Inflammatory macrophage treated with lipopolysaccharide for 1 hour (primary cell): ENCODE measurements at places on chromosomes 13 and 19.

GRCh38 chr19:17467471-17468301, 2.6 kb upstream of the SLC27A1 start:
- DNase-seq = no peak

- no peak for DNase-seq
These were observed 248.3 kb upstream of the SLITRK1 start for GRCh38 chr13:84130495-84131114.

DNA sequence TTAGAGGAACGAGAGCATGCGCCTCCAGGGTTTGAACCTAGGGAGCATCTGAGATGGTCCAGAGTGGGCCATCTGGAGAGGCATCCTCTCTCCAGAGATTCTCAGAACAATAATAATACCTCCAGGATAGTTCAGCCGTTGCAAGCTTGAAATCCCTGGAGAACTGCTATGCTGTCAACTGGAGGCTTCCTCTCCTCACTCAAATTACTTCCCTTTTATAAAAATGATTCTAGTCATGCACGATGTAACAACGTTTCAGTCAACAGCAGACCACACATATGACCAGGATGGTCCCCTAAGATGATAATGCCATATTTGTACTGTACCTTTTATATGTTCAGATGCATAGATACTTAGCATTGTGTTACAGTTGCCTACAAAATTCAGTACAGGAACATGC, 108.7 kb downstream of the SHISA2 start:
- DNase-seq = peak; percentile 30

DNA sequence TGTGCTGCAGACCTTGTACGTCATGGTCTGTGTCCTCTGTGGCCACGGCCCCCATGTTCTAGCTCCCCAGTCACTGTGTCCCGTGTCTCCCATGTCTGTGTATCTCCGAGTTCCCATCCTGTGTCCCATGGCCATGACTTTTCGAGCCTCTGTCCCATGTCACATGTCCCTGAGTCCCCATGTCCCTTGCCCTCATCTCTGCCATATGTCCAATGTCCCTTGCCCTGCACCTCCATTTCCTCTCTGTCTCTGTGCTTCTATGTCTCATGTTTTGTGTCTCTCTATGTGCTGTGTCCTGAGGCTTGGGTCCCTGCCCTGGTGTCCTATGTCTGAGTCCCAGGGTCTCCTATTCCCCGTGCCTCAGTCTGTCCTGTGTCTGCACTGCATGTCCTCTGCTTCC, 2.0 kb downstream of the ATP4A start:
- no peak for DNase-seq

GRCh38 chr19:52231154-52231910, 38.1 kb upstream of the ZNF766 start:
- DNase-seq = peak; percentile 19

DNA sequence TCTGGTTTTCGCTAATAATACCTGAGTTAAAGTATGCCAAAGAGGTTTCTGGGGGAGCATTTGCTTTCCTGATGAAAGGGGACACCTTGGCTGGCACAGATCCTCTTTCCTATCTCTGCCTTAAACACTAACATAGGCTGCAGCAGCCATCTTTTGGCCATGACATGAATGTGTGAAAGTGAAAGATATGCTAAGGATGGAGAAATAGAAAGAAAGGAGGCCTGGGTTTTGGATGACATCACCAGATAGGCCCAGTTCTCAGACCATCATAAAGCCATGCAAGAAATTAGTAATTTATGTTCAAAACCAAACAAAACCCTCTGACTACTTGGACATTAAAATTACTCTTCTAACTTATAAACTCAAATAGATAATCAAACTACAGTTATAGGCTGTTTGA, 279.7 kb downstream of the COG6 start:
- DNase-seq = no peak

DNA sequence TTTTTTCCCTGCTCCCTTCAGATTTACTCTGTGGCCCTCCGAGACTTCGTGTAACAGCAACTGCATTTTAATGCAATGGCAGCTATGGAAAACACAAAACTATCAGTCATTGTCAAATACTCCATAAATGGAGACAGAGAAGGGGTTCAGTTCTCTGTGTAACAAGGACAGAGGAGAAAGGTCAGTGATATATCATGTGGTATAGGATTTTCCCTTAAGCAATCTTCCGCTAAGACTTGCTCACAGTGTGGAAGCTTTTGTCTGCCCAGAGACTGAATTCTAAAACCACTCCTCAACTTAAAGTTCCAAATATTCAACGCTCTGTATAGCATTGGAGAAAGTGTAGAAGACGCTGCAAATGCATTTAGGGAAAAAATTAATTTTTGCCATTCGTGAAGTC, 111.3 kb upstream of the EDNRB start:
- no peak for DNase-seq

DNA sequence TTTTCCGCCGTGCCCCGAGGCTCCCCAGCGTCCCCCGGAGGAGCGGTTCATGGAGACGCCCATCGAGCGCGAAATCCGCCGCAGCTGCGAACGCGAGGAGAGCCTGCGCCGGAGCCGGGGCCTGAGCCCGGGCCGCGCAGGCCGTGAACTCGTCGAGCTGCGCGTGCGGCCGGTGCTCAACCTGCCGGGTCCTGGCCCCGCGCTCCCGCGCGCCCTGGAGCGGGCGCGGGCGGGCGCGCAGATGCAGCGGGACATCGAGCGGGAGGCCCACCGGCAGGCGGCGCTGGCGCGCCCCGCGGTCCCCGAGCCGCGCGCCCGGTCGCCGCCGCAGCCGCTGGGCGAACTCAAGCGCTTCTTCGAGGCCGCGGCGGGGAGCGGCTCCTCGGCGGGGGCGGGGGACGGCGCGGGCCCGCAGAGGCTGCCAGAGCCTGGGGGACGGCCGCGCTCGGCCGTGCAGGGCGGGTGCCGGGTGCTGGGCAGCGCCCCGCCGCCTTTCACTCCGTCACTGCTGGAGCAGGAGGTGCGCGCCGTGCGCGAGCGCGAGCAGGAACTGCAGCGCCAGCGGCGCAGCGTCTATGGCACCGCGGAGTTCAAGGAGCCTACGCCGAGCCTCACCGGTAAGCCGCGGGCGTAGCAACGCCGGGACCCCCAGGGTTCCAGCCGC, 807 bp downstream of the MISP3 start:
- peak; percentile 75 for DNase-seq

GRCh38 chr19:1826557-1827521, 14.8 kb upstream of the ATP8B3 start:
- no peak for DNase-seq

DNA sequence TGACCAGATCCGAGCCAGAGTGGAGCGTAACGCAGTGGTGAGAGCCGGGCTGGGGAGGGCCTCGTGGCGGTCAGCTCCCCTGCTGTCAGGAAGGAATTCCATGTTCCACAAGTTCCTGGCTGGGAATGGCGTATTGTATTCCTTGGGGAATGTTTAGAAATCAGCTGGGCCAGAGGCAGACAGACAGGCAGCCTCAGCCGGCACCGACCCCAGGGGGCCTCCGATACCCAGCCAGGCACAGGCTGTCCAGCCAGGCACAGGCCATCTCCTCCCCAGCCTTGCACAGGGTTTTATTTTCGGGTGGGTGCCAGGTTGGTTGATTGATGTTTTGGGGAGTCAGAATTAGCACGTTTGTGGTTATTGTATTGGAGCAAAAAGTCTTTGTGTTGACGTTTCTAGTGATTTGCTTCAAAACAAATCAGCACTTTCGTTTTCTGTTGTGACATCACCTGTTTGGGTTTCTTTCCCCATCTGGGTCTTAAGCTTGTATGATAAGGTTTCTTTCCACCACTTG, 126.6 kb upstream of the MCF2L start:
- no peak for DNase-seq

- DNase-seq = peak; percentile 79
These were observed 2.5 kb downstream of the ATP5F1D start for GRCh38 chr19:1243768-1244692.

GRCh38 chr13:80036845-80037504, 304.0 kb downstream of the SPRY2 start:
- DNase-seq = peak; percentile 85

- DNase-seq = peak; percentile 1
These were observed 1573.3 kb downstream of the PCDH9 start for GRCh38 chr13:65656740-65657329.

GRCh38 chr19:44282846-44283245, 22.0 kb downstream of the ZNF235 start:
- DNase-seq = no peak

DNA sequence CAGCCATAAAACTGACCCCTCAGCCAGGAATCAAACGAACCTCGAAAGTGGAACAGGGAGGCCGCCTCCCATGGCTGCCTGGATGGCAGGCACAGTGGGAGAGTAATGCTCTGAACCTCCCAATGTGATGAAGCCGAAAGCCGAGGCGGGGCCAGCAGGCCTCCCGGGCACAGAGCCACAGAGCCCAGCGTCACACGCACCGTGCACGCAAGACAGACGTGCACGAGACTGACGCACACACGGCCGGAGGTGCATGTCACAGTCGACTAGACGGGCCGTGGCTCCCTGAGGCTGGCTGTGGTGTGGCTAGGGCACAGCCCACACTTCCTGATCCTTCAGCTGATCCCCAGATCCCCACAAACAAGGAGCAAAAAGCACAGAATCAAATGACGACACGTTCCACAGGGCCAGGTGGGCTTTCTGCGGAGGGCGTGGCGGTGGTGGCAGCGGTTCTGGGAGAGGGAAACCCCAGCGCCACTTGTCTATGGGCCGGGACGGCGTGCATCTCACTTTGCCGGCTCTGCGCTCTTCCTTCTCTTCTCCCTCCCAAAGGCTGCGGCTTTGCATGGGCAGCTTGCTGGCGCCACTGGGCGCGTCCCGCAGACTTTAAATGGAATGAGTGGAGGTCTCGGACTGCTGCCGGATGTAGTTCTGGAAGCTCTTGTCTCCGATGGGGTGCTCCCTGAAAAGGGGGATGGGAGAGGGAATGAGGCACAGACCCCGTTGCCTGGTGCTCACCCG, 5.0 kb upstream of the C13orf46 start:
- DNase-seq = no peak

- no peak for DNase-seq
These were observed 26.1 kb upstream of the EEF1AKMT1 start for GRCh38 chr13:20799726-20800416.

GRCh38 chr19:39802958-39803357, 24.3 kb downstream of the LEUTX start:
- no peak for DNase-seq

GRCh38 chr19:29810504-29810871, 1.3 kb upstream of the CCNE1 start:
- DNase-seq = no peak

GRCh38 chr13:71516521-71516920, 350.5 kb downstream of the DACH1 start:
- DNase-seq = no peak

DNA sequence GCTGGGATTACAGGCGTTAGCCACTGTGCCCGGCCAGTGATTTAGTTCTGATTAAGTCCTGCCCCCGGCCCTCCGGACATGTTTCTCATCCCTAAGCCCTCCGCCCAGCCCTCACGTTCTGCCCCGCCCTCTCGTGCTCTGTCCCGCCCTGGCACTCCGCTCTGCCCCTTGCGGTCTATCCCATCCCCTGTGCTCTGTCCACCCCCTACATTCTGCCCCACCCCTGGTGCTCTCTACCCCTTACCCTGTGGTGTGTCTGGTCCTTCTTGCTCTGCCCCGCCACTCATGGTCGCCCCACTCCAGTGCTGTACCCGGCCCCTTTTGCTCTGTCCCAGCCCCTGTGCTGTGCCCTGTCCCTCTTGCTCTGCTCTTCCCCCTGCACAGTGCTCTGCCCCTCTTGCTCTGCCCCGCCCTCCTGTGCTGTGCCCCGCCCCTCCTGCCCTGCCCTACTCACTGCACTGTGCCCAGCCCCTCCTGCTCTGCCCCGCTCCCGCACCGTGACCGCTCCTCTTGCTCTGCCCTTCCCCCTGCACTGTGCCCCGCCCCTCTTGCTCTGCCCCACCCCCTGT, 3.0 kb downstream of the GTPBP3 start:
- no peak for DNase-seq

GRCh38 chr13:43981091-43981490, 101.4 kb downstream of the LACC1 start:
- no peak for DNase-seq

DNA sequence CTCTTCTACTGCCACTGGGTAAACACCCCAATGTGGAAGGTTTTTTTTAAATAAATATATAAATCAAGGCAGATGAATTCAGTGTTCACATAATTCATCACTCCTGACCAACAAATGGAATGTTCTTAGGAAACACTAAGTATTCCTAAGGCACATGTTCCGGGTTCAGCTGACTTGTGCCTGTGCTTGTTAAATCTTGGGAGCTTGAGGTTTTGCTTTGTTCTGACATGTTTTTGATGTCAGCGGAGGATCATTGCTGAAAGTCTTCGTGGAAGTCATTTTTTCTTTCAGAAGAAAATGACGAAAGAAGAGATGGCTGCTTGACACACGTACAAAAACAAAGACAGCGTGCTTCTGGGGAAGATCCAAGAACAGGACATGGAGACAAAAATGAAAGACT, 185.8 kb downstream of the MZT1 start:
- no peak for DNase-seq

DNA sequence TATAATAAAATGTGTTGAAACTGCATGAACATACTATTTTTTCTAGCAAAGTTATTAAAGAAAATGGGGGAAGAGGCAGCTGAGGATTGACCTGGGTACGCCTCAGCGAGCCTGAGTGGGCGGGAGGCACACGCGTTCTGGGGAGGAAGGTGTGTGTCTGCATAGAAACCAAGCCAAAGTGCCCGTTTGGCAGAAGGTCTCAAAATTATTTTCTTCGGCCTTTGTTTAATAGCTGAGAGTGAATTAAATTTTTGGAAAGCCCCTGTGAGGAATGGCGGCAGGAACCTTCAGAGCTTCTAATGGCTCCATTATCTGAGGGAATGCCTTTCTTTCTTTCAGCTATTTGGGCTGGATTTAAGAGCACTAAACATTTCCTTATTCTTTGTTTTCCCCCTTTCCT, 5.2 kb downstream of the ZIC2 start:
- no peak for DNase-seq

DNA sequence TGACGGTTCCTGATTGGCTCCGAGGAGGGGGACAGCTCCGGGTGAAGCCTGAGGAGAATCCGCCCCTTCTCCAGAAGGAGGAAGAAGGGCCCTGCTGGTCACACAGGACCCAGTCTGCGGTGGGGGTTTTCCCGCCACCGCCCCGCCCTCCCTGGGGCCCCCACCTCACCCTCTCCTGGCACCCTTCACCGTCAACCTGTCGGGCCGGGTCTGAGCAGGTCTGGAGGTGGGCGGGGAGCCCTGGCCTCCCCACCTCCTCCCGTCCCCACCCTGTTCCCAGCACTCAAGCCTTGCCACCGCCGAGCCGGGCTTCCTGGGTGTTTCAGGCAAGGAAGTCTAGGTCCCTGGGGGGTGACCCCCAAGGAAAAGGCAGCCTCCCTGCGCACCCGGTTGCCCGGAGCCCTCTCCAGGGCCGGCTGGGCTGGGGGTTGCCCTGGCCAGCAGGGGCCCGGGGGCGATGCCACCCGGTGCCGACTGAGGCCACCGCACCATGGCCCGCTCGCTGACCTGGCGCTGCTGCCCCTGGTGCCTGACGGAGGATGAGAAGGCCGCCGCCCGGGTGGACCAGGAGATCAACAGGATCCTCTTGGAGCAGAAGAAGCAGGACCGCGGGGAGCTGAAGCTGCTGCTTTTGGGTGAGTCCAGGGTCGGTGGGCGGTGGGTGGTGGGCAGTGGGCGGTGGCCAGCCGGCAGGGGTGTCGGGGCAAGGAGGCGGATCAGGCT, at the start of gene GNA15:
TSS of gene GNA15 (plus strand) at position 73 of the 723 bp plus-strand sequence. CDS start at position 491, 418 bp downstream.
- DNase-seq = peak; percentile 70
